ENCODE measurements at places on chromosomes 1 and 21.
A peak's percentile ranks its signal among the peaks of the same experiment; 100 is the strongest.

DNA sequence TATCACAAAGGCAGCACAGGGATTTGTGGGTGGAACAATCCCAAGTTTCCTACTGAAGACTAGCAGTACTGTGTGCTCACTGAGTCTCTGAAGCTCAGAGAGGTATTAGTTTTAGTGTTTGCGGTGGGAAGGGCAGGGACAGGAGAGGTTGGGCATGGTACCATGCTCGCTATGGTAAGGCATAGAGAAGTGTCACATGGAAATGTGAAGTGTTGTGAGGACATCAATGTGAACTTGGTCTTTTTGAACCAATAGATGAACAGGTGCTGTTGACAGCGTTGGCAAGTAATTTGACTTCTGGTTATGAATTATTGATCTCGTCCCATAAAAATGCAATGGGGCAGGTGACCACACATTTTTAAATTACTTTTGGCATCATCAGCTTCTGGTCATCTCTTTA, 55.8 kb upstream of the ADAMTS1 start:
- DNase-seq: no peak

DNA sequence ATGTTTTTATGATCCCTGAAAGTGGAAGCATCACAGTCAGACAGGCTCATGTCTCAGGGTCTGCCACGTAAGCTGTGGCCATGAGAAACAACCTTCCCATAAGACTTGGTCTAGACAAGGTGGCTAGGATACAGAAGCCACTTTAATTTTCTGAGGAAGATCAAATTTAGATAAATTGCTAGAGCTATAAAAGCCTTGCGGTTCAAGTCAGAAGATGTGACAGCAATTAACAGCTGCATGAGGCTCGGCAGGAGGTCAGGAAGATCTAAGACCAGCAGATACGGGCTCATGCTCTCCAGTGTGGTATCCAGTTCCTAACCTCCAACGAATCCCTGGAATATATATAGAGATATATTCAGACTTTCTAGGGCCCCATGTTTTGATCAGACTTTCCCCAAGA, 577.1 kb downstream of the PLPP3 start:
- DNase-seq: no peak

GRCh38 chr1:113786069-113786468, 26.2 kb downstream of the RSBN1 start:
- DNase-seq: no peak

DNA sequence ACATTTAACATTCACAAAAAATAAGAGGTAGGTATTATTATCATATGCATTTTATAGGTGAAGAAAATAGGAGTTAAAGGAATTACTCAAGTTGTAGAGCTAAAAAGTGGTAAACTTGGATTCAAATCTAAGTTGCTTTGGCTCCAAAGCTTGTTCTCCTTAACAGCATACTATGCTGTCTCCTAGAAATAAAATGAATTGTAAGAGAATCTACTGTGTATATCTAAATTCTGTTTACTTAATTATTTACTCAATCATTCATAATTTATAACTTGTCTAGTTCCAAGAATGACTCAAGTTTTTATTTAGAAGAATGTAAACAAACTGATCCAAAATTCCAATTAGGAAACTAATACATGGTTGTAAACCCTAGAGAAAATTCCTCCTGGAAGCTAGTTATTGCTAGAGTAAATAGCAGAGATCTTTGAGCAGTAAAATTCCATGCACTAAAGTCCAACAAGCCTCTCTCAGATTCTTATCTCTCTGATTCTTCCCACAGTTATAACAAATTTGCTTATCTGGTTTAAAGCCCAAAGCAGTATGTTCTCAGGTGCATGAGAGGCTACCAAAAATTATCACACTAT, 132.5 kb upstream of the DPT start:
- DNase-seq: no peak

GRCh38 chr1:22971161-22971560, 1.5 kb downstream of the LACTBL1 start:
- no peak for DNase-seq

DNA sequence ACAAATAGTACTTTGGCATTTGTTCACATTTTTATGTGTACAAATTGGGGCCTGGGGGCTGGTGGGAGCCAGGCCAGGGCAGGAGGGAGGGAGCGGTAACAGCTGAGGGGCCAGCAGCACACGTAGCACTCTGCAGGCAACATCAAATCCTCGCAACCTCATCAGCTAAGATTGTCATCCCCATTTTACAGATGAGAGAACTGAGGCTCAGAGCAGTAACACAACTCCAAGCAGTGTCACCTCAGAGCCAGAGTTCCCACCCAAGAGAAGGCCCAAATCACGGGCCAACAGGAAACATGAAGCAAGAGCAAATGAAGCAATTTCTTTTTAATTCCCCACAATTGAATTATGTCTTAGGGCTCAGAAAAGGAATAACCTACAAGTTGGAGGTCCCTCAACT, 14.1 kb downstream of the IFFO2 start:
- DNase-seq: peak; percentile 24

- DNase-seq: no peak
These were observed 156.3 kb downstream of the DHRS3 start for GRCh38 chr1:12461754-12462153.

GRCh38 chr1:18549906-18550305, 69.2 kb downstream of the KLHDC7A start:
- no peak for DNase-seq

DNA sequence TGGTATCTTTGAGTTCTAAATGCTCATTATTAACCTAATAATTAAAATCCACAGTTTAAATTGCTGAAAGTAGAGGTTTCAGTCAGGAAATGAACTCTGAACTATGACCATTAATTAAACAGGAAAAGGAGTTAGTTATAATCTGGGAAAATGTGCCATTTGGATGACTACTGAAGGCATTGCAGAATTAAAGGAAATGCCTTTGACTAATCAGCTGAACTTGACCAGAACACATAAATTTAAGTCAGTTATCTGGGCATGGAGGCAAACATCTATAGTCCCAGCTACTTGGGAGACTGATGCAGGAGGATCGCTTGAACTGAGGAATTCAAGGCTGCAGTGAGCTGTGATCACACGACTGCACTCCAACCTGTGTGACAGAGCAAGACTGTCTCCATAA, 31.9 kb downstream of the SLC44A5 start:
- no peak for DNase-seq

GRCh38 chr21:43603641-43604504, 55.4 kb downstream of the HSF2BP start:
- peak; percentile 44 for DNase-seq

GRCh38 chr1:84540759-84541158, 33.5 kb downstream of the CTBS start:
- DNase-seq: no peak

DNA sequence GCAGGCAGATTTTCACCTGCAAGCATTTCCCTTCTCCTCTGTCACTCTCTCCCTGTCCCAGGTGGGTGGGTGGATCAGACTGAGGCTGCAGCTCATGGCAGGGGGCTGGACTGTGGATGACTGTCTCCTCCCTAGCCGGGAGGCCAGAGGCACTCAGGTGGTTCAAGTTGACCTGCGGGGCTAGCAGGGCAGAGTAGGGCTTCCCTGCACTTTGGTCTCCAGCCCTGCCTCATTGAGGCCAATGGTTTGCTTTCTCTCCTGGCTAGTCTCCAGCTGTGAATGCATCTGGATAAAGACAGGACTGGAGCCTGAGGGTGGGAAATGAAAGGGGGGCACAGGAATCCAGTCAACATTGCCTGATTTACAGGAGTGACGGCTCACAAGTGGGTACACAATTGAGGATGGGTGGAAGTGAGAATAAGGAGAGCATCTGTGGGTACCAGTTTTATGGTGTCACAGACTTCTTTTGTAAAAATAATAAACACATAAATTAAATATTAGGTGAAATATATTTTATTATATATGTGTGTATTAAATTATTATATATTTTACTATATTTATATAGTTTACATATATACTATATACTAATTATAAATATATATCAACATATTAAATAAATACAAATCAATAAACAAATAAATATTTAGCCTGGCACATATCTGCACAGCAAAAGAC, 25.6 kb downstream of the RUNX1 start:
- DNase-seq: no peak

Measured in inflammatory macrophage treated with lipopolysaccharide for 1 hour (primary cell).